ENCODE measurements at places on chromosomes 2 and 18.

- DNase-seq: no peak
These were observed 357.7 kb downstream of the ALK start for GRCh38 chr2:29563697-29564096.

- peak; percentile 43 for DNase-seq
These were observed 17.3 kb upstream of the CYS1 start for GRCh38 chr2:10097352-10098148.

DNA sequence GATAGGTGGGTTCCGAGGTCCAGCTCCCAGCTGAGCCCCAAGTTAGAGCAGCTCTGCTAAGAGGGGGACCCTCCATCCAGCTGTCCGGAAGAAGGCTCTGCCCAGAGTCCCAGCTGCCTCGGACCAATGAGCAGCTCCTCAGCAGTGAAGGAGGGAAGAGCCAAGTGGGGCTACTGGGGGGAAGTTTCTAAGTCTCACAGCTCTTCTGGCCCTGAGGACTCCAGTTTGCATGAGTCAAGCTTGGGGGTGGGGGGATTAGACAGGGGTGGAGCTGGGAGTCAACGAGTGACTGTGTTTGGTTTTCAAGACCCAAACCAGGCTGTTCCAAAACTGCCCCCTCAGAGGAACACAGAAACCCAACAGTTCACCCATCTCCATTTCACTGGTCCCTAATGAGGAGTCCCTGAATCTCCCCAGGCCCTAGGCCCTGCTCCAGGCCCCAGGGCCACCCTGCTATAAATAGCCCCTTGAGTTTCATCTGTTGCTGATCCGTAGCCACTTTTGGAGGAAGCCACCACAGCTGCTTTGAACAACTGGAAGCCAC is 100.9 kb downstream of the TNS1 start:
- DNase-seq: no peak

- no peak for DNase-seq
These were observed 2.4 kb downstream of the SP110 start for GRCh38 chr2:230217424-230217823.

DNA sequence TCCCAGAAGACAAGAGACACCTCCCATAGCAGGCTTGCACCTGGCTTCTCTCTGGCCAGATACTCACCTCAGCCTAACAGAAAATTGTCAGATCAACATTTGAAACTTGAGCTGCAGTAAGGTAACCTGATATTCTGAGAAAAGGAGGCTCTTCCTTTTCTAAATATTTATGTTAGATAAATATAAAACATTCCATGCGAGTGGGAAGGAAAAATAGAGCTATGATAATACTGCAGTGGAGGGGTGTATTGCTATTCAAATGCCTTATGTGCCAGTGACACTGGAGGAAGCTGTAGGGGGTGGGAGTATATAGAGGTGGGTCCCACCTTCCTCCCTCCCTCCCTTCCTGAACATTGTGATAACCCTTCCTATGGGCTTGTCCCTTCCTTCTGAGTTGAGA is 515.5 kb upstream of the CHAC2 start:
- no peak for DNase-seq

GRCh38 chr2:2799151-2799697 is 468.1 kb upstream of the MYT1L start:
- DNase-seq: no peak

- DNase-seq: no peak
These were observed 376.3 kb upstream of the UBE2E3 start for GRCh38 chr2:180604077-180604476.

DNA sequence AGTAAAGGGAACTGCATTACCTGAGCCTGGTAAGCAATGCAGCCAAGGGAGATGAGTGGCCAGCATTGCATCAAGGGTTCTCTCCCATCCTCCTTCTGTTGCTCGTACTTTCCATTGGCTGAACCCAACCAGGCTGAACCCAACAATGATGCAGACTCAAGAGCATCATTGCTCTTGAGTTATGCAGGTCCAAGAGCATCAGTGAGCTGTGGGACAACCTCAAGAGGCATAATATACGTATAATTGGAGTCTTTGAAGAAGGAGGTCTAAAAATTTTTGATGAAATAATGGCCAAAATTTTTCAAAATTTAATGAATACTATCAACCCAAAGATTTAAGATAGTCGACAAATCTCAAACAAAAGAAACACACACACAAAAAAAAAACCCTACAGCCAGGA is 213.0 kb downstream of the RNF152 start:
- DNase-seq: no peak

- no peak for DNase-seq
These were observed 1300.1 kb upstream of the ACVR2A start for GRCh38 chr2:146544701-146545100.

DNA sequence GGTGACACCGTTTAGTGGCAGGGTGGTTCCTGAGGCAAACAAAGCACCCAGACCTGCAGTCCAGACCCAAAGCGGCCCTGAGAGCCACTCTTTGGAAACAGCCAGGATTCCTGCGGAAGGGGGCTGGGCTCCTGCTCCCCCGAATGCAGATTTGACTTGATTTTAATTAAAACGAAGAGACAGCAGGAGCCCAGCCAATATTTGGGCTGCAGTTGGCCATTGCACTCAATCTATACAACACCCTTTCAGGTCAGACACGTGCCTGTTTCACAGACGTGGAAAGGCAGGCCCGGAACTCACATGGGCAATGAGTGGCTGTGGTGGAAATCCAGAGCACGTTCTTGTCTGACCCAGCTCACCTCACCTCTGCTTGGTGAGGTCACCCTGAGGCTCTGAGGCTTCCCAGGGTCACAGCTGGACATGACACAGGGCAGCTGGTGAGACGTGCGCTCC is 122.4 kb downstream of the NDUFA10 start:
- no peak for DNase-seq

DNA sequence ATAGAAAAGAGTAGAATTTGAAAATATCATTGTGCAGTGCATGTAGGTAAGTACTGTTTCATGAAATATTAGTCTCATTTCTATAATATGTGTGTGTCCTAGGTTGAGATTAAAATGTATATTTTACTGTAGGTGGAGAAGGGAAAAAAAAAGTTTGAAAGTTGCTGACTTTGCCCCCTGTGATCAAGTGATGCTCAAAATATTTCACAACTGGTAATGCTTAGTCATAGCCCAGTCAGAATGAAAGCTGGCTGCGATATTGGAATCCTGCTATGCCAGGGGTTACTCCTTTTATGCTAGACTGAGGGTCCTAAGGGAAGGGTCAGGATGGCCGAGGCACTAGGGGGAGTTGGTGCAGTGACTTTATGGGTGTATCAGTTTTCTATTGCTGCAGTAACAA is 19.5 kb upstream of the CFAP36 start:
- DNase-seq: no peak

All from NCI-H1694 (cell line).